ENCODE measurements at places on chromosomes 1 and 21.
A peak's percentile ranks its signal among the peaks of the same experiment; 100 is the strongest.

DNA sequence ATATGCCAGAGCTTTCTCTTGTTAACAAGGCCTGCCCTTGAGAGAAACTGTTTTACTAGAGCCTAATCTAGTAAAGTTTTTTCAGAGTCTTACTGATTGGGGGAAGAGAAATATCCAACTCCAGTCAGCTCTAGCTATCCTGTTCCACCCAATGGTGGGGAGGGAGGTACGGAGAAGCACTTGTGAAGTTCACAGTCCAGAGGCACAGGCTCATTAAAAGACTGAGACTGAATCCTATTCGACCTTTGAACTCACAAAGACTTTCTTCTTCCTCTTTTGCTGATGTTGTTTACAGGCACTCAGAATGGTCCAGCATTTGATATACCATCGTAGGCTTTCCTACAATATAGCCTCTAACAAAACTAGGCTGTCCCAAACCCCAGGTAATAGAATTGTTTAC lies 15.5 kb upstream of the SFT2D2 start:
- no peak for DNase-seq

- DNase-seq = no peak
Observed at GRCh38 chr1:54651608-54652007, 10.0 kb downstream of the MROH7 start.

DNA sequence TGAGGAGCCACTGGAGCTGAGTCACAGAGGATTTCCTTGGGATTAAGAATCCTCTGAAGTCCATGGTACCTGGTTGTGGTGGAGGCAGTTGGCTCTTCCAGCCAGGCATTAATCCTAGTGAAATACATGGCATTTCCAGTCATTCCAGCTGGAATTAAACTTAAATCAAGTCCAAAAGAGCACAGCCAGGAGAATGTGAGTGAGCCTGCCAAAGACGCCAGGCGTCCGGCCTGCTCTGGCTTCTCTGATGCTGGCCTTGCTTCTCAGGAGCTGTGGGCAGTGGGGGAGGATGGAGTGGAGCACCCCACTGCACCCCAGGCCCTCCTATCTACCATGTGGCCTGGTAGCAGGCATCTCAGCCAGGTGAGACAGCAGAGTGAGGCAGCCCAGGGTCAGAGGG lies 23.4 kb upstream of the TENT5C start:
- no peak for DNase-seq

GRCh38 chr21:46125846-46126301 lies 28.0 kb downstream of the COL6A2 start:
- no peak for DNase-seq

- no peak for DNase-seq
Observed at GRCh38 chr1:40861224-40862003, 749 bp downstream of the CITED4 start.

GRCh38 chr1:85151446-85151845 lies 49.4 kb downstream of the SYDE2 start:
- DNase-seq = no peak

GRCh38 chr1:32045772-32046171 lies 27.0 kb upstream of the TMEM39B start:
- DNase-seq = no peak

DNA sequence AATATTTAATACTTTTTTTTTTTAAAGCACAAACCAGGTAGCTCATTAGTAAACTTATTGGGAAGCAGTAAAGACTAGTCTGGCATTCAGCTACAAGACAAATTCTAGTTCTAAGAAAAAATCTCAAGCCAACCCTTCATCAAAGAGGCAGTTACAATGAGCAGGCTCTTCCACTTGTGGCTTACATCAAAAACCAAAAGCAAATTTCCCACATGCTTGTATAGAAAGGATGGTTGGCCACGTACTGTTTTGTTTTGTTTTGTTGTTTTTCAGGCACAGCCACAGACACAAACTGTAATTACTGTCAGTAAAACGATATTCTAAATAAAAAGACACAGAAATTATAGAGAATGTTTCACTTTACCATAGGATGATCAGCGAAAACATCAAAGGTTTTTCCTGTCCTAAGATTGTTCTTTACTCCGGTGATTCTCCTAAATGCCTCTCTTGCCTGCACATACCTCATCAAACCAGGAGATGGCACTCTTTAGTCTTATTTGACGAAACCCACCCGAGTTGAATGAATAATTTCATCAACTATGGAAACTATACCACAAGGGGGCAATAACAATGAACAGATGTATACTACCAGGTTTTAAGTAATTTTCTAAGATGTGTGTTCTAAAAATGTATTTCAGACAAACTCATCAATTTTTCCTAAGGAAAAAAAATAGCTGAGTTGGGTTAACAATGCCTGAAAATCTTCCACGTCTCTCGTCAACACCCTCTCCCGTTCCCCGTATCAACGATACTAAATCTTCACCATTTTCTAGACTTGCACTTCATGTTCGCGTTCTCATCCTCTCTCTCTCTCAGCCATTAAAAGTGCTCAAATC lies 26.9 kb downstream of the RPL5 start:
- DNase-seq = peak; percentile 36

- DNase-seq = no peak
Observed at GRCh38 chr21:41802684-41803083, 35.8 kb upstream of the RIPK4 start.

DNA sequence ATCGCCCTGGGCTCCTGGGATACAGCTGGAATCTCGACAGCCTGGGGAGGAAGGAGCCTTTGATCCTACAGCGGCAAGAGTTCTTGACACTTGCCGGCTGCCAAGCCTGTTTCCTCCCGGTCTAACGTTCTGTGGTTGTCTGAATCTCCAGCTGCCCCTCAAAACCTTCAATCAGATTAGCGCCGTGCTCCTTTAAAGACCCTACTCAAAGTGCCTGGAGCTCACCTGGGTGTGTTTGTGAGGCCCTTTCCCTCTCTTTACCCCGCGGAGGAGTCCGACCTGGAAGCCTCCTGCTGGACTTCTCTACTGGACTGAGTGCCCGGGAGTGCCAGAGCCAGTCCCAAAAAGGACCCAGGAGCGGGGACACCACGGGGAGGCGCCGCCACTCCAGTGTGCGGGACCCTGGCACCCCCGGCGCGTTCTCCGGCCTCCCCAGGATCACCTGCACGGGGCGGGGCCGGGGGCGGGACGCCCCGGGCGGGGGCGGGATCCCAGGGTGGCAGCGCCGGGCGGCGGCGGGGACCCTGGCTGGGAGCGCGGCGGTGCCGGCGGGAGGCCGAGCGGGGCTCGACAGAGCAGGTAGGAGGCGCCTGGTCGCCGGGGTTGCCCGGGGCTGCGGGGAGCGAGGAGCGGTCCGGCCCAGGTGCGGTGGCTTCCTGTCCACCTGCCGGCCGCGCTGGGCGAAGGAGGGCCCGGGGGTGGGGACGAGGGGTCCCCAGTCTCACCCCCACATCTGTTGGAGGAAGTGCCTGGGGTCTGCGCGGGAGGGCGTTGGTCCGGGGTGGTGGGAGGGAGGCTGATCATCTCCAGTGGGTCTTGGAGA lies at the start of gene NCMAP:
Gene NCMAP, plus strand, starts transcription at position 497 of the 823 bp plus-strand sequence. CDS start 39,344 bp downstream, outside the sequence.
- DNase-seq = no peak

GRCh38 chr1:33626801-33627200 lies 154.4 kb downstream of the ZSCAN20 start:
- DNase-seq = no peak

DNA sequence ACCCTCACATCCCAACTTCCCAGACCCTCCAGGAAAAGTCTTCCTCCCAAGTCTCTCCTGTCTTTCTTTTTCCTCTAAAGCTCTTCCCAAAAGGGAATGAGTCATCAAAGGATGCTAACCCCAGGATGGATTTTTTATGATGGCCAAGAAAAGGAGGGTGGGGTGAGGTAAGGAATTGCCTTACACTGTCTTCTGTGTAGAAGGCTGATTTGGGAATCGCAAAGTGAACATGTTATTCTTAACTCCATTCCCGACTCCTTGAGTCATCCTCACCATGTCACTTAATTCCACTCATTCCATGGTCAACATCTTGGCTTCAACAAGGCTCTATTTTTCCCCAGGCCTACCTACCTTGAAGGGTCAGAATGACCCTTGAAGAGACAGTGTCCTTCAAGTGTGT lies 44.0 kb downstream of the TBX15 start:
- no peak for DNase-seq

- no peak for DNase-seq
Observed at GRCh38 chr1:68558321-68559026, 61.6 kb upstream of the DEPDC1 start.

- DNase-seq = no peak
Observed at GRCh38 chr1:38064197-38064903, 17.8 kb upstream of the POU3F1 start.

Data from GM19239 (cell line).